Stimulated activated CD4-positive, alpha-beta T cell treated with anti-CD3 and anti-CD28 coated beads, Interleukin-1b, Interleukin-23, amount 100 ng/mL, for 4 hours (primary cell): ENCODE measurements at places on chromosomes 5 and 9.

DNA sequence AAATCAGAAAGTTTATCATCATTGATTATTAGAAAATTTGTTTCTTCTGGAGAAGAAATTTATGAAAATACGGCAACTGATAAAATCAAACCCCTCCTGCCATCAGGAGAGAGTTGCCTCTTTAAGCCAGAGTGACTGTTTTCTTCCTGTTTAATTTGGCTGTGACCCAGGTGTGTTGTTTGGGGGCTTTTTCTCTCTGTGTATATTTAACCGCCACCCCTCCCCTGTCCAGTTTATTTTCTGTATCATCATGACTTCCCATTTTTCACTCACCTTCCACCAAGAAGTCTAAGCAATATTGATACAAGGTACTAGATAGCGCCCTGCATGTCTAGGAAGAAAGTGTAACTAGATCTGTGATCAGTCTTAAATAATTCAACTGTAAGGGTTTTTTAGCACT is 50.1 kb downstream of the FAM78A start:
- no peak for DNase-seq

- DNase-seq: no peak
Observed at GRCh38 chr5:77095189-77095588, 8.1 kb upstream of the ZBED3 start.

DNA sequence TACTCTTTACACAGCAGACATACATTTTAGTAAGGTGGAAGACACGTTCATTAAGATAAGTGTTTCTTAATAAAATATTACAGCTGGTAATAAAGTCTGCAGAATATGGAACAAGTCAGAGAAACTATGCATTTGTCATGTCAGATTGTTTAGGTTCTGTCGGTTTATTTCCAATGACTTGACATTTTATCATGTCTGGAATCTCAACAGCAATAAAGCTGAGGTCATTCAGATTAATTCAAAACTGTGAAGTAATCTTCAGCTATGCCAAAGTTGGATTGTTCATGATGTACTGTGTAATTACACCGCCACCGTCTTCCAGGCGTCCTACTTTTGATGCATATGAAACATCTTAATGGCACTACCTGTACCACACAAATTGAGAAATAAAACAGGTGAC is 1032.6 kb downstream of the CDH12 start:
- no peak for DNase-seq

DNA sequence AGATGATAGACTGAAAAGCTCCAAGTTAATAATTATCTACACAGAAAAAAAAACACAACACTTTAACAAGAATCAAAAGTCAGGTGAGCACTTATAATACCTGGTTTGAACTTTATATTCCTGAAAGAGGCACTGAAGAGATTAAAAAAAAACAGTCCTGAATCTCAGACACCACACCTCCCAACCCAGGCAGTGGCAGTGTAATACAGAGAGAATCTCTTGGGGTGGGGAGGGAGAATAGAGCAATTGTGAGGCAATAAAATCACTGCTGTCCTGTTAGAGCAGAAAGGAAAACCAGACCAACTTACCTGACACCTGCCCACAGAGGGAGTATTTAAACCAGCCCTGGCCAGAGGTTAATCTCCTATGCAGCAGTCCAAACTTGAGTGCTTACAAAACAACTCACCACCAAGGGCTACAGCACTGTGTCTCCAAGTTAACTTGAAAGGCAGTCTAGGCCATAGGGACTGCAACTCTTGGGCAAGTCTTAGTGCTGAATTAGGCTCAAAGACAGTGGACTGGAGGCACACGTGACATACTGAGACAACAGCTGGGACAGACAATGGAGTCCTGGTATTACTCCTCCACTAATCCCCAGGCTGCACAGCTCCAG is 54.2 kb downstream of the SLCO4C1 start:
- no peak for DNase-seq

DNA sequence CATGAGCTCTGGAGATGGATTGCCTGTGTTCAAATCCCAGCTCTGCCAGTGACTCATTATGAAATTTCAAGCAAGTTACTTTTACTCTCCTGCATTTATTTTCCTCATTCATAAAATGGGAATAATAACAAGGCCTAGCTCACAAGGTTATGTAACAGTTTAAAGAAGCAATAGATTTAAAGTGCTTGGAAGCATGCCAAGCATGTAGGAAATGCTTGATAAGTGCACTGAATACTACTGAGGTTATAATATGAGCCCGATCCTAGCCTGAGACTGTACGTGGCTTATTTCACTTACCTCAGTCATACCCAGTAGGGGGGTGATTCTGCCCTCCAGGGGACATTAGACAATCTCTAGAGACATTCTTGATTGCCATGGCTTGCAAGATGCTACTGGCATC is 734.1 kb upstream of the WWC1 start:
- DNase-seq: no peak

DNA sequence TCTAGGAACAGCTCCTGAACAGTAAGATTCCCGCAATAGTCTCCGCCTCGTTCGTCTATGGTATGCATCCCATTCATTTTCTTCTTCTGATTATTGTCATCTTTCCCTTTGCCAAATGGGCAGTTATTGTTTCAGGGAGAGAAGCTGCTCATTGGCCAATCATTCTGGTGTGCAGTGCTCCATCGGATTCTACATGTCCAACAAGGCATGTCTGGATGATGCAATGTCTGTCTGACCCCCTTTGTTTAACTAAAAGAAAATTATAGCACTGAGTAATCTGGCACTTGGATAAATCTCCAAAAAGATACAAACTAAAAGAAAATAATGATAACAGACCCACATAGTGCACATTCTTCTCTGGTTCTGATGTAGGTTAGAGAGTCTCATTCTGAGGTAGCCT is 515.6 kb upstream of the DMAC1 start:
- no peak for DNase-seq
